ENCODE measurements at places on chromosomes 3 and 15. TPM values are rescaled to one million over a fixed set of nuclear protein-coding genes. Genes with fewer than 3 reads are reported as not detected.

DNA sequence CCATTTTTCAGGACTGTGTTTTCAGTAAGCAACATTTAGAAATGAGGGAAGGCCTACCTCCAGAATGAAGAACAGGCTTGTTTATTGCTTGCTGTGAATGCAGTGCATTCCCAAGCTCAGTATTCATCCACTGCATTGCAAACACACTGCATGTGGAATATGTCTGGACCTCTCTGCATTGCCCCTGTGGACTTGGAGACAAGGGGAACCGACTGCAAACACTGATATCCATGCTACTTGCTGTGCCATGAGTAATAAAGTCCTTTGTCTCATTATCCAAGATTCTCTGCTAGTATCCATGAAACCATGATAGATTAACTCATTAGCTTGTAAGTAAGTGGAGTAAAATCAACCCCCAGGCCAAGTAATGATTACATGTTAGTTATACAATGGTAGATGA is 301.2 kb upstream of the NR2E3 start:
- H3K27ac ChIP-seq: no peak overlapping the region
- no peaks in the 10 kb centered on the region for H3K36me3 ChIP-seq
- H3K4me3 ChIP-seq: no peak overlapping the region
- peak; percentile 29 for DNase-seq
- H3K4me1 ChIP-seq: peaks cover 7% of the 10 kb centered on the region
- no peaks in the 10 kb centered on the region for H3K27me3 ChIP-seq

GRCh38 chr15:100200287-100200880 is 141.4 kb downstream of the ADAMTS17 start:
- no peaks in the 10 kb centered on the region for H3K27me3 ChIP-seq
- peaks cover 21% of the 10 kb centered on the region for H3K4me1 ChIP-seq
- H3K27ac ChIP-seq: no peak overlapping the region
- no peak overlapping the region for H3K4me3 ChIP-seq
- no peaks in the 10 kb centered on the region for H3K36me3 ChIP-seq

- DNase-seq: peak; percentile 89
- peaks cover 17% of the 10 kb centered on the region for H3K27me3 ChIP-seq
- H3K27ac ChIP-seq: peak within 1 kb of the TSS; percentile 39
- no peaks in the 10 kb centered on the region for H3K4me1 ChIP-seq
- peak within 1 kb of the TSS; percentile 82 for H3K4me3 ChIP-seq
- peaks cover 38% of the 10 kb centered on the region for H3K36me3 ChIP-seq
Measured at GRCh38 chr3:196968233-196969133, at the start of gene PIGZ. TSS of gene PIGZ (minus strand) at chr3:196968833. CDS start at chr3:196952031, 16,802 bp downstream.

Gene TFRC
- polyA plus RNA-seq: 12.7 TPM

Gene RGMA
- not detected for polyA plus RNA-seq

- no peak overlapping the region for H3K4me3 ChIP-seq
- no peaks in the 10 kb centered on the region for H3K4me1 ChIP-seq
- no peaks in the 10 kb centered on the region for H3K36me3 ChIP-seq
- H3K27me3 ChIP-seq: no peaks in the 10 kb centered on the region
Measured at GRCh38 chr3:160618878-160619277, 53.5 kb upstream of the KPNA4 start.

Gene TAMM41
- 13.9 TPM for polyA plus RNA-seq

GRCh38 chr3:190718671-190719070 is 143.8 kb downstream of the GMNC start:
- no peaks in the 10 kb centered on the region for H3K4me1 ChIP-seq
- no peak overlapping the region for H3K27ac ChIP-seq
- H3K27me3 ChIP-seq: no peaks in the 10 kb centered on the region
- DNase-seq: no peak
- no peak overlapping the region for H3K4me3 ChIP-seq

Gene EFCC1
- polyA plus RNA-seq: 1.6 TPM

Gene DNASE1L3
- 17.0 TPM for polyA plus RNA-seq

Measured in small intestine (tissue), 16 donors.